Nephron progenitor cell (in vitro differentiated cells): ENCODE measurements at places on chromosomes 11 and 22.

- DNase-seq: no peak
Measured at GRCh38 chr22:24105631-24106030, 75.7 kb upstream of the SUSD2 start.

GRCh38 chr22:41127451-41127850 is 35.1 kb downstream of the EP300 start:
- no peak for DNase-seq

GRCh38 chr11:13984616-13985450 is 22.3 kb downstream of the SPON1 start:
- DNase-seq: no peak

DNA sequence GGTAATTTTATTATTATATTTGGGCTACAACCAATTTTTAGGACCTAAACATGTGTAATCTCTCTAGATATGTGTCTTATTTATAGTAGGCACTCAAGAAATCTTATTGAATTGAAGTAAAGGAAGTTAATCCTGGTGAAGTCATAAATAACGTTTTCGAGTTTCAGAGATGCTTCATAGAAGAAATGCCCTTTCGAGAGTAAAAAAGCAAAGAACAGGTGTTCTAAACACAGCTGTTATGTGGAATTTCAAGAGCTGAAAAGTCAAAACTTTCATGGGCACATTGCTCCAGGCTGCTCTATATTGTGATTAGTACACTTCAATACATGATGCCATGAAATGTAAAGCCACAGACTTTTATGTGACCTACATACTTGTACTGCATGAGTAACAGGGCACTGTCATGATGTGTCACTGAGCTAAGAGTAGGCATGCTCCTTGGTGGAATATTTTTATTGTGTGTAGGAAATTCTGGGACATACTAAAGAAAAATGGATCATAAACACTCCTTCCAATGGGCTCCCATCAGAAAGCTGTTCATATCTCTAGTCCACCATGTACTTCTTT is 7.2 kb upstream of the ELMOD1 start:
- no peak for DNase-seq

DNA sequence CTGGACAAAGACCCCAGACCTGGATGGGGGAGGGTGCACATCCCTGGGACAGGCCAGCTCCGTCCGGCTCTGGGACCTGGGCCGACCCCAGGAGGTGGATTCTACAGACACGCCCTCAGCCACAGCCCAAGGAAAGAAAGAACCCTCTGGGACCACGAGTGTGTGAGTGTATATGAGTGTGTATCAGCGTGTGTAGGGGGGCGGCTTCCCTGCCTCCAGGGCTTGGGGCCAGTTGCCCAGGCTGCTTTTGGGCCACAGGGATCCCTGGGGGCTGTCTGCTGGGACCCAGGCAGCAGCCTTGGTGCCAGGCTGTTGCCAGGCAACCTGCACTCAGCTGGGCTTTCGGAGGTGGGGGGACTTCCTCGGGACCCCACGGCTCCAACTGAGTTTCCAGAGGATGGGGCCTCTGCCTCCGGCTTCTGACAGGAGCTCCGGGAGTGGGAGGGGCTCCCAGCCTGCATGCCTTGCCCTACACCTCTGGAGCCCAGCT is 8.9 kb downstream of the DUSP8 start:
- no peak for DNase-seq

DNA sequence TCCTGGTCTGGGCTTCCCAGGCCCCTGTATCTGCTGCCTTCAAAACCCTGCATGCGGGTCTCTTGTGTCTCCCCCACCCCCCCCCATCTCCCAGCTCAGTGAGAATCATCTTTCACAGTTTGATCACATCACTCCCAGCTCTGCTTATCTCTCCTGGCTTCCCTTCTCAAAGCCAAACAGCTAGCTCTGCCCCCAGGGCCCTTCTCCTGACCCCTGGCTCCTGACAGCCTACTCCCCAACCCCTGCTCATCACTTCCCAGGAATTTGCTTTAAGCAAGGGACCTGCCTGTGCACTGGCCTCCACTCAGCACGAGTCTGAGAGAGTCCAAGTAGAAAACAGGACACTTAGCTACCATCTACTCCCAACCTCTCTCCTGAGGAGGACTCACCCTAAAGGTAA is 342.7 kb downstream of the TENM4 start:
- peak; percentile 23 for DNase-seq

- no peak for DNase-seq
Measured at GRCh38 chr11:5546457-5546856, 1.9 kb downstream of the OR52H1 start.

DNA sequence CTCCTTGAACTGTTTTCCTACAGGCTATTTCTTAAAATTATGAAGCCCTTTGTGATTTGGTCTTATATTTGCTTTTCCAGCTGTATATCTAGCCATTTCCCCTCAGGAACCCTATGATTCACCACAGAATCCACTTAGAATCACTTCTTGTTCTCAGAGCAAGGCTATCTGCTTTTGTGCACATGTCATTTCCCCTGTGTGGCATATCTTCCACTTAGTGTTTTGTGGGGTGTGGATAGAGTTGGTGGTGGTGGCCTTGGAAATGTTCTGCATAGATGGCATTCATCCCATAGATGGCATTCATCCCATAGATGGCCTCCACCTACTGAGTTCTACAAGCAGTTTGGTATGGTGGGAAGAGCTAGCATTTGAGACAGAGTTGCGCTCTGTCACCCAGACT is 44.7 kb downstream of the SWAP70 start:
- no peak for DNase-seq

DNA sequence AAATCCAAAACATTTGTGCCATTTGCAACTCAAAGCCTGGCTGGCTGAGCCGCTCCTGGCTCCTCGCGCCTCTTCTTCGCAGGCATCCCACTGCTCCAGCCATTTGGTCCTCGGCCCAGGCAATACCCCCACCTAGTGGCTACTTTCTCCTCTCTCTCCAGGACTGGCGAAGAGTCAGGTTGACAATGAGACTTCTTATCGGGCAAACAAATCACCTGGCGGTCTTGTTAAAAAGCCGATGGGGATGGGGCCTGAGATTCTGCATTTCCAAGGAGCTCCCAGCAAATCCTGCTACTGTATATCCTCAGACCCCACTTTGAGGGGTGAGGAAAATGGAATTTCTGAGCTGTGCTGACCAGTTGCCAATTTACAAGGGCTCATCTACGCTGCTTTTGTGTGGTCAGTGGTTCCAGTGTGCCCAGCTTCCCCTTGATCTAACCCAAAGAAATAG is 89.0 kb downstream of the ISX start:
- peak; percentile 72 for DNase-seq

GRCh38 chr11:106939157-106939556 is 79.1 kb downstream of the GUCY1A2 start:
- no peak for DNase-seq

DNA sequence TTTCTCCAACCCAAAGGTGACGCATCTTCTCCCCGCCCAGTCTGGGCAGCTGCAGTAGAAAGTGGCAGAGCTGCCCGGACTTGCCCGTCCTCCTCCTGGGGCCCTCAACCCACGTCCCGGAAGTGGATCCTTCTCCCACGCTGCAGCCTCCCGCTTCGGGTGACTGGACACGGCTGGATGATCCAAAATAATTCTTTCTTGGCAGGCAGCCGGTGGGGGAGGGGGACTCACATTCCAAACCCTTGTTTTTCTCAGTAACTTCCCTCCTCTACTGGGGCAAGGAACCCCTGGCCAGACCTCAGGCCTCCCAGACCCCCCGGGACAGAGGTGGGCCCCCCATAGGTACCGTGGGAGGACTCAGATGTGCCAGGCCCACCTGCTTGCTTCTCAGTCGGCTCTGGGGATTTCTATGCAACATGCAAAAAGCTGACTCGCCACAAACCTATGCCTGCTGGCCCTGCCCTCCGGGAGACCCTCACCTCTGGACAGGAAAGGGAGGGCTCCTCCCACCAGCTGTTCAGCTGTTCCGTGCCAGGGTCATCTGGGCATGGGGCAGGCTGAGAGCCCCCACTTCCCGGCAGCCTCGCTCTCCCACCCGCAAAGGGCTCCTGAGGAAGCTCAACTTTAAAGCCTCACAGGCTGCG is 1.4 kb downstream of the PLXNB2 start:
- peak; percentile 81 for DNase-seq

DNA sequence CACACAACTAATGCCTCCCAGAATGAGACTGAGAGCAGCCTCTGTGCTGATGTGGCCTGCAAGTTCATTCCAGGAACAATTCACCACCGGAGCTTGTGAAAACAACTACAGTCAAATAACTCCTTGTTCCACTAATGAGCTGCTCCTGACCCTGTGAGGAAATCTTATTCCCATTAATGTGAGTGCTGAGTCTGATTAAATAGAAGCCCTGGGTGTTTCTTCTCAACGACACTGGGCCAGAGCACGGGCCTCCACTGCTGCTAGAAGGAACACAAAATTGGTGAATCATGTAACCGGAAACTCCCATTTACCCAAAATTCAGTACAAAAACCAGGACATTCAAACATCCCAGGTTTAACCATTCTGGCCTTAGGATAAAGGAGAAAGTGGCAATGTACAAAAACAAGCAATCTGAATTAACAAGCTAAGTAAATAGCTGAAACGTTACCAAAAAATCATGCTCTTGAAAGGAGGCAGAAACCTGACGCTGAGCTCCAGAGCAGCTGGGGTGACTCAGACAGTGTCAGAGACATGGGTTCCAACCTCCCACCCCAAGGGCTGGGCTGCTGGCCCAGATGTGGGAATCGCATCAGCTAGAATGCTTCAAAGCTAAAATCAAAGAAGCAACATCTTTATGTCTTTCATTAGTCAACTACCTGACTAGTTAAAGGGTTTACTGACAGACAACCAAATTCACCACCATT is 26.7 kb downstream of the SERGEF start:
- no peak for DNase-seq

DNA sequence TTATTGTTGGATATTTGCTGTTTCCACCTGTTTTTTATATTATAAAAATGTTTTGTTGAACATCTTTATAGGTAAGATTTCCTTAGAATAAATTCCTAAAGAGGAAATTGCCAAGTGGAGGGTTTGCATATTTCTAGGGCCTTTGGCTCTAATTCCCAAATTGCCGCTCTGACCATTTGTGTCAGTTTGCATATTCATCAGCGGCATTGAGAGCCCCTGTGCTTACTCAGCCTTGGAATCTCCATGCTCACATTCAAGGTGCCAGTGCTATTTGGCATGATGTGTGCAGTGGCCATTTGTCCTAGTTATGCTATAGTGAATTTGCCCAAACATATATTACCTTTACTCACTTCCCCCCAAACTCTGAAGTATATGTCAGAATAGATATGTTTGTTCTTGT is 25.5 kb downstream of the KREMEN1 start:
- DNase-seq: no peak

DNA sequence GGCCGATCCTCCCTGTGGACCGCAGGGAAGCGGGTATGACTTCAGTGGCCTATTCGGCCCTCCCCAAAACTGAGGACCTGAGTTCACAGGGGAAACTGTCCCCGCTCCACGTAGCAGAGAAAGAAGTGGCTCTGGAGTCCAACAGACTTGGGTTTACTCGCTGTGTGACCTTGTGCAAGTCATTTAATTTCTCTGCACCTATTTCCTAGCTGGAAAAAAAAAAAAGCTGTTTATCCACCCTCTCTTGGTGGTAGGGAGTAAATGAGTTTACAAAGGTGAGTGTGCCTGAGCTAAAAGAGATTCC is 2.2 kb downstream of the SPON1 start:
- no peak for DNase-seq

DNA sequence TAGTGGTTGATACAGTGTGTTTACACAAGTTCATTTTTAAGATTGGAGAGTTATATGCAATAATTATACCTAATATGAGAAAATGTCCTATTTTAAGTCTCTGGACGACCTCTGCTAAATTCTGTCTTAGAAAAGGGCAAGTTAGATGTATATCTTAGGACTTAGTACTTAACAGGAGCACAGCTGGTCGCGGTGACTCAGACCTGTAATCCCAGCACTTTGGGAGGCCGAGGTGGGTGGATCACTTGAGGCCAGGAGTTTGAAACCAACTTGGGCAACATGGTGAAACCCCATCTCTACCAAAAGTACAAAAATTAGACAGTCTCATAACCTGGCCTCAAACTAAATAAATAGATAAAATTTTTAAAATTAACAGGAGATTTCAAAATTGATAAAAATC is 27.2 kb downstream of the BSX start:
- no peak for DNase-seq

GRCh38 chr22:44224166-44224565 is 43.4 kb downstream of the PARVG start:
- DNase-seq: no peak

- DNase-seq: peak; percentile 25
Measured at GRCh38 chr22:49838771-49839717, 11.4 kb upstream of the BRD1 start.

- DNase-seq: no peak
Measured at GRCh38 chr11:590997-591396, 14.7 kb downstream of the PHRF1 start.
